ENCODE measurements at places on chromosomes 3 and 15. TPM values are rescaled to one million over a fixed set of nuclear protein-coding genes. Genes with fewer than 3 reads are reported as not detected.

ZCWPW2 gene
- polyA plus RNA-seq, result 1.9 TPM

ITIH4 gene
- 5.0 TPM for polyA plus RNA-seq

PARP16 gene
- polyA plus RNA-seq, result 13.4 TPM

FMN1 gene
- polyA plus RNA-seq, result 0.95 TPM

PXYLP1 gene
- polyA plus RNA-seq, result 6.2 TPM

TAGLN3 gene
- 1.8 TPM for polyA plus RNA-seq

CADPS gene
- 1.4 TPM for polyA plus RNA-seq

ADGRG7 gene
- not detected for polyA plus RNA-seq

IFT57 gene
- polyA plus RNA-seq, result 33.8 TPM

CPB1 gene
- 0.51 TPM for polyA plus RNA-seq

C15orf39 gene
- polyA plus RNA-seq, result 26.4 TPM

GPR62 gene
- polyA plus RNA-seq, result 0.32 TPM

SGO1 gene
- 0.15 TPM for polyA plus RNA-seq

PTX3 gene
- polyA plus RNA-seq, result 33.4 TPM

UACA gene
- 12.8 TPM for polyA plus RNA-seq

ADAMTS17 gene
- 2.8 TPM for polyA plus RNA-seq

FHIT gene
- polyA plus RNA-seq, result 4.5 TPM

MNS1 gene
- polyA plus RNA-seq, result 2.0 TPM

MINDY4B gene
- not detected for polyA plus RNA-seq

ROBO1 gene
- polyA plus RNA-seq, result 14.0 TPM

NLGN1 gene
- polyA plus RNA-seq, result 8.4 TPM

RBP2 gene
- not detected for polyA plus RNA-seq

ALDH1A3 gene
- polyA plus RNA-seq, result 13.7 TPM

CDHR4 gene
- 0.10 TPM for polyA plus RNA-seq

GNAI2 gene
- polyA plus RNA-seq, result 263 TPM

GPR27 gene
- polyA plus RNA-seq, result 3.3 TPM

SAMD7 gene
- not detected for polyA plus RNA-seq

PRR20G gene
- not detected for polyA plus RNA-seq

CHRNB4 gene
- 0.60 TPM for polyA plus RNA-seq

NME9 gene
- polyA plus RNA-seq, result not detected

P2RY13 gene
- polyA plus RNA-seq, result 0.57 TPM

SH3GL3 gene
- polyA plus RNA-seq, result 2.9 TPM

RYK gene
- polyA plus RNA-seq, result 56.4 TPM

ZMYND10 gene
- polyA plus RNA-seq, result 0.62 TPM

KBTBD13 gene
- polyA plus RNA-seq, result 0.19 TPM

C15orf62 gene
- polyA plus RNA-seq, result 1.2 TPM

ARRDC4 gene
- polyA plus RNA-seq, result 30.5 TPM

FANCD2OS gene
- polyA plus RNA-seq, result not detected

GOLGA6D gene
- not detected for polyA plus RNA-seq

ENTPD3 gene
- 4.1 TPM for polyA plus RNA-seq

SIN3A gene
- 34.2 TPM for polyA plus RNA-seq

SOX2 gene
- polyA plus RNA-seq, result 2.2 TPM

ITGA11 gene
- 2.9 TPM for polyA plus RNA-seq

CCRL2 gene
- 1.6 TPM for polyA plus RNA-seq

TM6SF1 gene
- 3.7 TPM for polyA plus RNA-seq

SAMMSON gene
- 0.75 TPM for polyA plus RNA-seq

POMGNT2 gene
- 39.8 TPM for polyA plus RNA-seq

P4HTM gene
- polyA plus RNA-seq, result 31.6 TPM

RASGRP1 gene
- polyA plus RNA-seq, result 0.18 TPM

CSPG5 gene
- polyA plus RNA-seq, result 0.35 TPM

C2CD4B gene
- polyA plus RNA-seq, result 1.5 TPM

UTS2B gene
- 0.34 TPM for polyA plus RNA-seq

EXD1 gene
- polyA plus RNA-seq, result not detected

IP6K1 gene
- 31.0 TPM for polyA plus RNA-seq

Measured in urinary bladder (tissue), 4 donors.